Caudate nucleus (tissue), 63 donors: ENCODE measurements at places on chromosomes 6 and 20.

GRCh38 chr20:47710665-47711045 lies 74.6 kb downstream of the SULF2 start:
- no peak for DNase-seq

- DNase-seq: no peak
These were observed 10.2 kb downstream of the ACSS1 start for GRCh38 chr20:25047766-25048165.

DNA sequence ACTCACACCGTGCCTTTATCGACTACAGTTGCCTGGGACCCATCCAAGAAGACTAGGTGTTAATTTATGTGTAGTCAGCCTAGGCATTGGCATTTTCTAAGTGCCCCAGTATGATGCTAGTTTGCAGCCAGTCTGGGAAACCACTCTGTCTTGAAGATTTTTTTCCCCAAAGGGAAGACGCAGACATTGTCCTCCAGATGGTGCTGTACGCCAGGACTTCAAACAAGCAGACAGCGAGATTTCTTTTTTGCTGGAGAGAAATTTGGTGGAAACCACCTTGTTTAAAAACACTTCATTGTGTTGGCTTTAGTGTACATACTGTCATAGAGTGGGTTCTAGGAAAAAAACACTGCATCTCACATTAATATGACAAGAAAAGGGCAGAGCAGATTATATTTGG lies 30.0 kb downstream of the ALDH5A1 start:
- no peak for DNase-seq

- no peak for DNase-seq
These were observed 54.0 kb downstream of the EFHC1 start for GRCh38 chr6:52474173-52474572.

DNA sequence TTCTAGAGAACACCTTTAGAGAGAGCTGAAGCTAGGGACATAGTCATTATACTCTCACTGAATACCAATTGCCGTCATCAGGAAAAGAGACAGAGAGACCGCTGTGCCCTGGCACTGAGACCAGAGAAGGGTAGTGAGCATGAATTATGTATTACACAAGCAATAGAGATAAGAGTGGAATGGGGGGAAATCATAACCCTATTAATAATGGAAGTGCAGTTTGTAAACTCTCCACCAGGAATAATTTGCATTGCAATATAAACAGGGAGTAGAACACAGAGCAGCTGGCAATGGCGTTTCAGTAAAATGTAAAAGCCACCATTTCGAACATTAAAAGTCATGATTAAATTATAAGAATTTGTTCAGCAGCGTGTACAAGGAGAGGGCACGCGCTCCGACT lies 244.5 kb downstream of the MAFB start:
- DNase-seq: no peak

DNA sequence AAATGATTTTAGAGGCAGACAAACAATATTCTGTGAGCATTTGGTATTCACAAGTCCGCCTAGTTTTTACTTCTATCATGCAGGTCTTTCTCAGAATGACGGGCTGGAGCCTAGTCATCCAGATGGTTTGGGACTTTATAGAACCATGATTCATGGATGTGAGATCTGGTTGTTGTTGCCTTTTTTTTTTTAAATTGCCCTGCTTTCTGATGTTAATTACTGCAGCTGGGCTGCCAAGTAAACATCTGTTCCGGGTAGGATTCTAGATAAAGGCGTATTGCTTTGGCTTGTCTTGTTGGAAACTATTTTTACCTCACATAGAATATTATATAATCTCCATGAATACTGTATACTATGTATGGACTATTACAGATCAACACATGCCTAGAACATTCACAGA lies 58.1 kb downstream of the RNF217 start:
- DNase-seq: no peak

DNA sequence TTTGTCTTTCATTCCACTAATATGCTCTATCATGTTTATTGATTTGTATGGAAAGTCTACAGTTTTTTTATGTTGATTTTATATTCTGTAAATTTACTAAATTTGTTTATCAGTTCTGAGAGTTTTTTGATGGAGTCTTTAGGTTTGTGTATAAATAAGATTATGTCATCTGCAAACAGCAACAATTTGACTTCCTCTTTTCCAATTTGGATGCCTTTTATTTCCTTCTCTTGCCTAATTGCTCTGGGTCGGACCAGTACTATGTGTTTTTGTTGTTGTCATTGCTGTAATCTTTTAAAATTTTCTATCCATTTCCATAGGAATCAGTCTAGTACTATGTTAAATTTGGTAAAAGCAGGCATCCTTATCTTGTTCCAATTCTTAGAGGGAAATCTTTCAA lies 31.5 kb upstream of the POLR1H start:
- no peak for DNase-seq

GRCh38 chr6:13668291-13668928 lies 43.2 kb downstream of the RANBP9 start:
- DNase-seq: no peak
